Thoracic aorta (tissue), 2 donors: ENCODE measurements at places on chromosomes 12 and 14. TPM values are rescaled to one million over a fixed set of nuclear protein-coding genes. Genes with fewer than 3 reads are reported as not detected.

Gene TAS2R9
- not detected for total RNA-seq

Gene RPS6KA5
- 1.4 TPM for total RNA-seq

Gene HPD
- total RNA-seq: 6.8 TPM

Gene IKZF4
- 4.5 TPM for total RNA-seq

Gene LRFN5
- total RNA-seq: 4.7 TPM

Gene FAM222A
- total RNA-seq: 2.9 TPM

Gene CLMN
- 10.4 TPM for total RNA-seq

Gene AMDHD1
- not detected for total RNA-seq

Gene PMCH
- not detected for total RNA-seq

Gene ALDH2
- total RNA-seq: 135 TPM

DNA sequence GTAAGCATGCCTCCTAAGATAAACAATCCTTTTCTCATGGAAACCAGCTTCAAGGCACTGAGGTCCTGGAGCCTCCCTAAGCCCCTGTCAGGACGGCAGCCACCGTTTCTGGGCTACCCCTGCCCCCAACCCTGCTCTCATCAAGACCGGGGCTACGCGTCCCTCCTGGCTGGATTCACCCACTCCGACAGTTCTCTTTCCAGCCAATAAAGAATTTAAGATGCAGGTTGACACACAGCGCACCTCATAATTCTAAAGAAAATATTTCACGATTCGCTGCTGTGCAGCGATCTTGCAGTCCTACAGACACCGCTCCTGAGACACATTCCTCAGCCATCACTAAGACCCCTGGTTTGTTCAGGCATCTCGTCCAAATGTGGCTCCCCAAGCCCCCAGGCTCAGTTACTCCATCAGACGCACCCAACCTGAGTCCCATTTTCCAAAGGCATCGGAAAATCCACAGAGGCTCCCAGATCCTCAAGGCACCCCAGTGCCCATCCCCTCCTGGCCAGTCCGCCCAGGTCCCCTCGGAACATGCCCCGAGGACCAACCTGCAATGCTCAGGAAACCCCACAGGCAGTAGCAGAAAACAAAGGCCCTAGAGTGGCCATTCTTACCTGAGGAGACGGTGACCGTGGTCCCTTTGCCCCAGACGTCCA lies 336.3 kb downstream of the TMEM121 start:
- DNase-seq: no peak

DNA sequence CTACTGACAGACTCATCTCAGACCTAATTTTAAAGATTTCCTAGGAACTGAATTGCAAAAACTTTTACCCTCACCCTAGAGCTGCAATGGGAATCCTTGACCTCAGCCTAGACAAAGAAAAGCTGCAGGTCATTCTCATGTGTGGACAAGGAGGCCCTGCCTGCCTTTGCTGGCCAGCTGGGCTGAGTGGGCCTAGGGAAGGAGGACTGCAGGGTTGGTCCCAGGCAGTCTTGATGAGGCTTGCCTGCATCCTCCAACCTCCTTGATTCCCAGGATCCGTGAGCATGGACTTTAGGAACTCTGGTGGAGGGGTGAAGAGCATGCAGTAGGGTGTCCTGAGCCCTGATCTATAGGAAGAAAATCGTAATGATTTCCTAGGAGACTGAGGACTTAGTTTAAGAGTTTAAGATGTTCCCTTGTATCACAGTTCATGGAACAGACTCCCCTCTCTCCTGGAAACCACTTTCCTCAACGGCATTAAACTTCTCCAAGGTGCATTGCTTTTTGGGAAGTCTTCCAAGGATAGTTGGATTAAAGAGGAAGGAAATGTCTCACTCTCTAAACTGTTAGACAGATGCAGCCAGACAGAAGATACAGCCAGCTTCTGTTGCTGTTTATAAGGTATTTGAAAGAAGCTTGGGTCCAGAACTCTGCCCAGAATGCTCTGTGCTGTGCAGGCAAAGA lies 55.4 kb upstream of the DDX11 start:
- no peak for DNase-seq

DNA sequence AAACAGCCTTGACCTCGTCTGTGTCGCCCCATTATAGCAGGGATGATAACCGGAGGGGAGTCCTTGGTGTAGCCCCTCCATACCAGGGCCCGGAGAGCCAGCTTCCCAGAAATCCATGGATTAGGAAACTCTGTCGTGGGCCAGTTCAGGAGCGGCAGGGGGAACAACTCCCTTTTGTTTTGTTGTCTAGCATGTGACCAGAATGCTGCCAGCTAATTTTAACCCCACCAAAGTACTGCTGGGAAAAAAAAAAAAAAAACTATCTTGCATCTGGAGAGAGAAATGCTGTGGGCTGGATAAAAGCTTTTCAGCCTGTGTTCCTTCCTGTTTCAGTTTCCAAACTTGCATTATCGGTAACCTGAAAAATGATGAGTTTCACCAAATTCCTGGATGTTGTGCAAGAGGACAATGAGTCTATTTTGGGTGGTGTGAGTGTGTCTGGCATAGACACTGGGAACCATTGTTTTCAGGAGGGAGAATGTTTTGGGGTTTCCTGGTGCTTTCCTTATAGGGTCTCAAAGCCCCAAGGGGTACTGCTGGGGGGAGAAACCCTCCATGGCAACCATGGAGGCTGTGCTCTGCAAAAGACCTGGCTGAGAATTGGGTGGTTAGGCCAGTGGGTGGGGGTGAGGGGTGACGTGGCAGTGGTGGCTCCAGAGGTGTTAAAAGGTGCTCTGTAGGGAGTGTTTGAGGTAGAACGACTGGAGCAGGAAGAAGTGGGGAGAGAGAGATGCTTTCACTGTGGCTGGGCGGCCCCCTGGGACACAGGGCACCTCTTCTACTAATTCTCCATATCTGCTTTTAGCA lies 14.9 kb upstream of the IRF2BPL start:
- no peak for DNase-seq

DNA sequence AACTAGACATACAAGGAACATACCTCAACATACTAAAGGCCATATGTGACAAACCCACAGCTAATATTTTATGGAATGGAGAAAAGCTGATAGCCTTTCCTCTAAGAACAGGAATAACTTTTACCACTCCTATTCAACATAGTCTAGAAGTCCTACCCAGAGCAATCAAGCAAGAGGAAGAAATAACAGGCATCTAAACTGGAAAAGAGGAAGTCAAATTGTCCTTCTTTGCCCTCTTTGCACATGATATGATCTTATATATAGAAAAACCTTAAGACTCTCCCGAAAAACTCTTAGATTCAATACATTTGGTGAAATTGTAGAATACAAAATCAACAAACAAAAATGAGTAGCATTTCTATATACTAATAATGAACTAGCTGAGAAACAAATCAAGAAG lies 110.0 kb downstream of the ATP23 start:
- DNase-seq: no peak

DNA sequence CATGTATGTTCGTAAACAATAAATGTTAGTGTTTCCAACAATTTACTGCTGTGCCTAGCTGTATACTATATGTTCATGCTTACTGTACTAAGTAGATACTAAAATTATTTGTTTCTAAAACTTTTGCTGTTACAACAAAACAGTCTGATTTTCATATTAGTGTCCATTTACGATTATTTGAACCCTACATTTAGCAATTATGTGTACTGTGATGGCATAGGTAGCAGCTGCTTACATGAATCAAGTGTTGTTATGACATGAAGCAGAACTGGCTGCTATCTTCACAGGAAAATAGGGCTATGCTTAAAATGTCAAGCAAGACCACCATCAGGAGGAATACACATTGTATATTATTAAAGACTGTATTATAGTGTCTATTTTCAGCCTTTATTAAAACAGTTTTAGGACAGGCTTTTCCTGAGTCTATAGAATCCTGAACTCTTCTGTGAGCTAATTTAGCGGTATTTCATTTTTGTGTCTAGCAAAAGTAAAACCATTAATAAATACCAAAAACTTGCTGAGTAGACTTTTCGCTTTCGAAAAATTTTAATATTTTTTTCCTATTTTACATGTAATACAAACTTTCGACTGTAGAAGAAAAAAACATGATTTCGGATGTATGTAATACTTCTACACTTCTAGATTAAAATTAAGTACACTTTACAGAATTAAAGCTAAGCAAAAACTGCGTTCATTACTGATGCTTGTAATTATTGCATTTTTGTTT lies 1.1 kb upstream of the WDR89 start:
- DNase-seq: no peak

DNA sequence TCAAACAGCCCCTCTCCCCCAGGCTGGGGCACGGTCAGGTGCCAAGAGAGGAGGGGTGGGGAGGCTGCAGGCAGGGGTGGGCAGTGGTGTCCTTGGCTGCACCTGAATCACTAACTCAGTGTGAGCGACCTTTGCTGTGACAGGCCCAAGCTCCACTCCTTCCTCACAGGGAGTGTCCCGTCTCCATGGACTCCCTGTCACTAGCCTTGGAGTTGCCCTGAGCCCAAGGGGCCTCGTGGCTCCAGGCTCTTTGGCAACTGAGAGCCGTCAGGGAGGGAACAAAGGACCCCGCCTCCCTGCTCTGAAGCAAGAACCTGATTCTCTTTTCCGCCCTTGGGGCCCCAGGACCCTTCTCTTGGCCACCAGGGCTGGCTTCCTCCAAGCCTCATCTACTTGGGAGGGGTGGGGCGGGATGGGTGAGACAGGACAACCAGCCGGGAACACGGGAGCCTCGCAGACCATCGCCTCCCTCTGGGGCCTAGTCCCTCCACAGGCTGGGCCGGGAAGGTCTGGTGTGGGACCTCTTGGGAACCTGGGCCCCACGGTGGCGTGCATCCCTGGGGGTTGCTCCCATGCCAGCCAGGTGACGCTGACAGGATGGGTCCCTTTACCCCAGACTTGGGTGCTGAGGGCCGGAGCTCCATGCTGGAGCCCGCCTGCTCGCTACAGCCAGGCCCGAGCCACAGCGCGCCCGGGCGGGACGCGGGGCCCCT lies 935 bp upstream of the ADSS1 start:
- no peak for DNase-seq

DNA sequence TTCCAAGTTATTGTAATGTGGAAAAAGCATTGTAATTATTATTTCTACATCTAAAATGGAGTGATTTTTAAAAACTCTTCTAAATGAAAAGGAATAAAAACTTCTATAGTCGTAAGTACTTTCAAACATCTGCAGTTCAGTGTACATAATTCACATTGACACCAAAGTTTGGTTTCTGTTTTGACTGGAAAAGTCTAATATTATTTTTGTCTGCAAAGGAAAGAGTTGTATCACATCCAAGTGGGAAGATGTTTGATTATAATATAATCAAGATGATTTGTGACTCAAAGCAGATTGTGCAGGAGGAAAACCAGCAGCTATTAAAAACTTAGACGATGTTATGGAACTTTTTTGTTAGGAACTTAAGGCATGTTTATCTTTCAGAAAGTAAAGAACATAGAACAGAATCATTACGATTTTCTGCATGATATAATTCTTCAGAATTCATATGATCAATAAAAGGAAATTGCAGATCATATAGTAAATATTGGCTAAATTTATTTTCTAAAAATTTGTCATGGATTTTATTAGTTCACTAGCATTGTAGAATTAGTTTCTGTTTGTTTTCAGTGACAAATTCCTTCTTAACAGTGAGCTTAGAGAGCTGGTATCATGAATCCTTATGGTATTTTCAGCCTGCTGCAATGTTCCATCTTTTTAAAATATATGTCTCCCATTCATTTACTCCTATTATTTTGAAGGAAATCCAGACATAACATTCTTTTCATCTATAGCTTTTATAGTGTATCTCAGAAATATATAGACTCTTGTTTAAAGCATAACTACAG lies 145.8 kb downstream of the MIPOL1 start:
- no peak for DNase-seq

DNA sequence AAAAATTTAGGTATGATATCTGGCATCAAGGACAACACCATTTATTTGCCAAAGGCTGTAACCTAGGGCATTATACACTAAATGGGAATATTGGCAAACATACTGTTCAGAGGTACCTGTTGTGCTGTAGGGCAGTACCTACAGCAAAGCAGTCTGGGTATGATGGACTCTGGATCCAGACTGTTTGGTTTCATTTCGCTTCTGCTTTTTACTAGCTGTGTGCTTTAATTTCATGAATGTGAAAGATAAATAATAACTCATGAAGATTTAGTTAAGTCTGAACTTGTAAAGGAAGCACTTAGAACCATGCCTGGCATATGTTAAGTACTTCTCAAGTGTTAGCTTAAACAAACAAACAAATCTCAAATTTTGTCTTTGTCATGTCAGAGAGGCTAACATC lies 17.7 kb upstream of the SLC38A2 start:
- DNase-seq: no peak

DNA sequence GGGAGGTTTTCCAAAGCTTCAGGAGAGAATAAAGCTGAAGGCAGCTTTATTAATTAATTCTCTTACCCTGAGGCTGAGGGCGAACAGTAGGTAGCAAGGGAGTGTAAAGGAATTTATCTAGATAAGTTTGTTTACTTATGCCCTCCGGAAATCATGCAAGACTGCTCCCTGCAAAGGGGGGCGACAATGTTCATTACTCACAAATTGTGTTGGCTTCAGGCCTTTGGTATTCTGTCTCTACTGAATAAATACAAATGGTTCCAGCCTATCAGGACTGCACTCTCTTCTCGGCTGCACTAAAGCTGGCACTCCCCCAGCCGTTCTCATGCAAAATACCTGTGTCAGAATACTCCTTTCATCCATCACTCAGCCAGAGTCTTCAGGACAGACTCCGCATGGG lies 120.8 kb downstream of the PPHLN1 start:
- no peak for DNase-seq

- DNase-seq: no peak
Observed at GRCh38 chr12:119308708-119309456, 25.6 kb upstream of the CCDC60 start.

DNA sequence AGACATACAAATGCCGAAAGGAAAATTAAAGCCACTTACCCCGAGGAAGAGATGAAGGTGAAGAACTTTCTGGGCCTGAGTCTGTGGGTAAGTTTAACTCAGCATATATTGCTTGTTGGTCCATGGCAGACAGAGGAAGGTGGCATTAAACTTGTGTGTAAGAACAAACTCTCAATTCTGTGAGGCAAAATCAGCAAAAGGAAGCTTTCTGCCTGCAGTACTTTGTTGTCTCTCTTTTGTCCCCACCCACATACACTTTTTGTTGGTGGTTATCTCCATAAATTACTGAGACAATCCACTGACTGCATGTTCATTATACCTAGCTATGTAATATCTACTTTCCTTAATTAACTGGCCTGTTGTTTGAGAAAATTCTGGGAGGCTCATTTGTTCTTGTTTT lies at the start of gene KLRB1:
Gene KLRB1 (minus strand): TSS at position 201 of the 400 bp plus-strand sequence. CDS start 77 bp downstream, at position 124.
- no peak for DNase-seq

- no peak for DNase-seq
Observed at GRCh38 chr14:54444681-54445080, 3.5 kb upstream of the CNIH1 start.

GRCh38 chr12:114302117-114302516 lies 103.8 kb downstream of the TBX5 start:
- DNase-seq: no peak

DNA sequence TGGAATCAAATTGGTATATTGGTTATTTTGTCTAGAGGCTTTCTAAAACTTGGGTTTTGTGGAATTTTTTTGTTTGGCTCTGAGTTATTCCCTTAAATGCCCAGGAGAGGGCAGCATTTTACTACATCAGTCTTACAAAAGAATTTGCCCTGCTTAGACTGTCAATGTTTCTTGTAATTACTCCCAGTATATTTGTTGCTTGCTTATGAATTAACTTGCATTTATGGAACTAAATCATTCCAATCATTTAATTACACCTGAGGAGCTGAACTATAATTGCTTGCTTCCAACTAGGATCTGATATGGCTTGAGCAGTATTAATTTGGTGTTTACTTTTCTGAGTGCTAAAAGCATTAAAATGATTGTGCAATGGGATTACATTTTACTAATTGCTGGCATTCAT lies 48.7 kb downstream of the MIPOL1 start:
- no peak for DNase-seq
